Frontal cortex (tissue), 4 donors: ENCODE measurements at places on chromosomes 16 and 17.
A peak's percentile ranks its signal among the peaks of the same experiment; 100 is the strongest.

DNA sequence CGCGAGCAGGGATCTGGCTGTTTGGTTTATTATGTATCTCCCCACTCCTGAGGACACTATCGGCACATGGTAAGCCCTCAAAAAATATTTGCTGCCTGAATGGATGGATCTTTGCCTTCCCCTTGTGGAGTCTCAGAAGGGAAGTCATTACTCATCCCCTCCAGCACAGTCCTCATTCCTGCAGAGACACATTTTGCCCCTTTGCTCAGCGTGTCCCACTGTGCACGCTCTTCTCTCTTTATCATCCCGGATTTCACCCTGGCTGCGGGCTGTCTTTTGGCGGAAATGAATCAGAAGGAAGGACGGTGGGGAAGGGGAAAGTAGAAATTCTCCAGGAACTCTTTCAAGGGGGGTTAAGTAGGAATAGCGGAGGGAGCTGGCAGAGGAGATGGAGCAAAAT, 125.2 kb upstream of the CDC42EP4 start:
- no peak for DNase-seq

- DNase-seq = no peak
Observed at GRCh38 chr17:50737118-50737698, 17.8 kb downstream of the LUC7L3 start.

- no peak for DNase-seq
Observed at GRCh38 chr16:47467501-47467900, 6.4 kb downstream of the PHKB start.

DNA sequence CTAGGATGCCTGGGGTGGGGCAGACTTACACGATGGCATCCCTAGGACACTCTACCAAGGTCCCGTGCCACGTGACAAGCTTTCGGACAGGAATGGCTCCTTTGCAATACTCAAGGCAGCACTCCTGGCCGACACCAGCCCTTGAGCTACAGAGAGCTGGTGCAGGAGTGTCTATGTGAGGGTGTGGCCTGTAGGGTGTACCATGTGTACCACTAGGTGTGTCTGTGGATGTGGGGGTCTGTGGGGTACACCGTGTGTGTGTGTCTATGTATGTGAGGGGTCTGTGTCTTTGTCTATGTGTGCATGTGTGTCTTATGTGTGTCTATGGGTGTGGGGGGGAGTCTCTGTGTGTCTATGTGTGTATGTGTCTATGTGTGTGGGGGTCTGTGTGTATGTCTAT, 1.9 kb upstream of the TLE7 start:
- DNase-seq = no peak

GRCh38 chr16:9095656-9096397, 4.4 kb downstream of the HAPSTR1 start:
- DNase-seq = no peak

DNA sequence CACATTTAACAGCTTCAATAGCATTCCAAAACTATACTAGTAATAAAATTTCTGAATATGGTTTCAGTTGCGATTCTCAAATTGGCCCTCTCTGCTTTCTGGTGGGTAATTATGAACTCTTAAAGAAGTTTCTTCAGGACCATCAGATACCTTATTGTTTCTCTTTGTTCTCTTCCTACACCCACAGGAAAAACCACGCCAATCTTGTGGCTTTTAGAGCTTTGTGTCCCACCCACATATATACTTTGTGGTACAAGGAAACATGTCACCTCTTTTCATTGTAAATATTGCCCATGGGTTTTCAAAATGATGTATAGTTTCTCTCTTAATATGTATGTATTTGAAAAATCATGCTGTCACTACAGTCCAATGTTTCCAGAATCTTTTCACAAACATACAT, 12.1 kb downstream of the ABCA9 start:
- no peak for DNase-seq

DNA sequence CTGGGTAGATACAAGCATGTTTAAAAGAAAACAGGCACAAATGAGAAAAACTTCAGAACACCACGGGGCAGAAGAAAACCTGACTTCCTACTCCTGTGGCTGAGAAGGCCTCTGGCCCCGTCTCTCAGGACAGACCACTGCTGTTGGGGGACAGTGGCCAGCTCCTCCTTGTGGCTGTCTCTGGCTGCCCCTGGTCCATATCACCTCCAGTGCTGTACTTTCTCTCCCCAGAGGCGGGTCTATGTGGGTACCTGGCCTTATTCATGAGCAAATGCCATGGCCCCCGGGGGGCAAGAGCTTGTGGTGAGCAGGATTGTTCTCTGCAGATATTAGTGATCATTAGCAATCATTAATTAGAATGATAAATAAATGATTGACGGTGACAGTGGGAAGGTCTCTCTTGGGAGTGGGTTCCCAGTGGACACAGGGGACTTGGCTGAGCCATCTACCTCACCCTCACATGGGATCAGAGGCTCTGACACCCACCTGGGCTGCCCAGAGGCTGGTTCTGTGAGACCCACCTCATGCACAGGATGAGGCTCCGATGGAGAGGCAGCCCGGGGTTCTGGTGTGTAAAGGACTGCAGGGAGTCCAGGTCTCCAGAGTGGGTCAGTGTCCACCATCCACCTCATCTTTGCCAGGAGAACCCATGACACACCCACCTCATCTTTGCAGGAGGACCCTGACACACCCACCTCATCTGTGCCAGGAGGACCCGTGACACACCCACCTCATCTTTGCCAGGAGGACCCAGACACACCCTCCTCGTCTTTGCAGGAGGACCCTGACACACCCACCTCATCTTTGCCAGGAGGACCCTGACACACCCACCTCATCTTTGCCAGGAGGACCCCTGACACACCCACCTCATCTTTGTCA, 30.6 kb upstream of the CBFA2T3 start:
- no peak for DNase-seq

DNA sequence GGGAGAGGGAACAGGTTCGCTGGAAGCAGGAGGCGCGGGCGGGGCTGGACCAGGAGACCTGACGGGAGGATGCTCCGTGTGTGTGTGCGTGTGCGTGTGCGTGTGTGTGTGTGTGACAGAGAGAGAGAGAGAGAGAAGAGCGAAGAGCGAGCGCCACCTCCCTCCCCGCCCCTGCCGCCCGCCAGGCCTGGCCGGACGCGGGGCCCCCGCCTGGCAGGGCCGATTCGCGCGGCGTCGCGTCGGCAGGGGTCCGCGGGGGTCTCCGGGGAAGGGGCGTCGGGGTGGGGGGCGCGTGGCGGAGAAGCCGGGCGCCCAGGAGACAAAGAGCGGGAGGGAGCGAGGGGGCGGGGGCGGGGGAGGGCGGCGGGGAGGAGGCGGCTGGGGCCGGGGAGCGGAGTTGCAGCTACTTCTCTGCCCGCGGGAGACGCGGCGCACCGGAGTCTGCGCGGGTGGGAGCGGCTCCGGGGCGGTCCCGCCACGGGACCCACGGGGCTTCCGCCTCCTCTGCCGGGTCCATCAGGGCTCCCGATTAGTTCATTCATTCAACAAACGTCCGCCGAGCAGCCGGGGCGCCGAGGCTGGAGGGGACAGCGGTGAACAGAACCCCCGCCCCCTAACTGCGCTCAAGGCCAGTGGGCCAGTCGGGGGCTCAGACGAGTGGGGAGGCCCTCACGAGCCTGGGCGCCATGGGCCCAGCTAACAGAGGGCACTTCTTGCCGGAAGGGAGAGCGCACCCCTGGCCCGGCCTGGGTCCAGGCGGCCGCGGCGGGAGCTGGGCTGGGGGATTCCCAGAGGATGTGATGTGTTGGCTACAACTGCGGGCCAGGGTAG, at the start of gene SAMD14:
TSS of gene SAMD14 (minus strand) at position 433 of the 831 bp plus-strand sequence. CDS start 5,201 bp downstream, outside the sequence.
- DNase-seq = peak; percentile 73

- DNase-seq = no peak
Observed at GRCh38 chr17:39601758-39602532, 5.8 kb downstream of the NEUROD2 start.
